ENCODE measurements at places on chromosomes 13 and 19.

GRCh38 chr13:27388241-27388640 lies 36.2 kb upstream of the GTF3A start:
- no peak for DNase-seq

DNA sequence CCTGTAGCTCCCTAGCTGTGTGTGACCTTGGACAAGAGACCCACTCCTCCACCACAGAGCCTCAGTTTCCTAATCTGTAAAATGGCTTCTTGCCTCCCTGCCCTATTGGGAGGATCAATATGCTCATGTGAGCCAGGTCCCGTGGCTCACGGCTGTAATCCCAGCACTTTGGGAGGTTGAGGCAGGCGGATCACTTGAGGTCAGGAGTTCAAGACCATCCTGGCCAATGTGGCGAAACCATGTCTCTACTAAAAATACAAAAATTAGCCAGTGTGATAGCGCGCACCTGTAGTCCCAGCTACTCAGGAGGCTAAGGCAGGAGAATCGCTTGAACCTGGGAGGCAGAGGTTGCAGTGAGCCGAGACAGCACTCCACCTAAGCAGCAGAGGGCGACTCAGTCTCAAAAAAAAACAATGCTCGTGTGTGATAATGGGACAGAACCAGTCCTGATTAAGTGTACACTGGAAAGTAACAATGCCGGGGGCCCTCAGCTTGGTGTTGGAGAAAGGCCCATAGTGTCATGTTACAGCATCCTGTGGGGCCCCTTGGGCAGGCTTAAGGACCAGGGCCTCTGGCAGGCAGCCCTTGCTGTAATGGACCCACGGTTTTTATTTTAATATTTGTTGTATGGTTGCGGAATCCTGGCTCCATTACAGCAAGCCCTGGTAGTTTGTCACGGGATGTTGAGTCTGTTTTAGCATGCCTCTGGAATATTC lies 6.8 kb downstream of the RPS11 start:
- peak; percentile 80 for DNase-seq

GRCh38 chr13:109096101-109096500 lies 466.7 kb downstream of the MYO16 start:
- DNase-seq = no peak

GRCh38 chr19:48678201-48678600 lies 5.4 kb upstream of the NTN5 start:
- no peak for DNase-seq

DNA sequence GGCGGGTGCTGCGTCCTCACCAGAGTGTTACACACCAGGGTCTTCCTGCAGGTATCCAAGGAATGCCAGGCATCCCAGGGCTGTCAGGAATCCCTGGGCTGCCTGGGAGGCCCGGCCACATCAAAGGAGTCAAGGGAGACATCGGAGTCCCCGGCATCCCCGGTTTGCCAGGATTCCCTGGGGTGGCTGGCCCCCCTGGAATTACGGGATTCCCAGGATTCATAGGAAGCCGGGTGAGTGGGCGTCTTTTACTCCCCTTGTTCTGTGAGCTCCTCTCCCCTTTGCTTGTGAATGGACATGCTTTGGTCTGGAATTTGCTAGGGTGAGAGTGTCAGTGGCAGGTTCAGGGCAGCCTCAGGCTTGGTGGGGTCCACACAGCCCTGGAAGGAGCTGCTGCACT lies 75.9 kb downstream of the RAB20 start:
- DNase-seq = peak; percentile 80

GRCh38 chr19:55231391-55232285 lies 3.1 kb upstream of the TMEM86B start:
- DNase-seq = no peak

DNA sequence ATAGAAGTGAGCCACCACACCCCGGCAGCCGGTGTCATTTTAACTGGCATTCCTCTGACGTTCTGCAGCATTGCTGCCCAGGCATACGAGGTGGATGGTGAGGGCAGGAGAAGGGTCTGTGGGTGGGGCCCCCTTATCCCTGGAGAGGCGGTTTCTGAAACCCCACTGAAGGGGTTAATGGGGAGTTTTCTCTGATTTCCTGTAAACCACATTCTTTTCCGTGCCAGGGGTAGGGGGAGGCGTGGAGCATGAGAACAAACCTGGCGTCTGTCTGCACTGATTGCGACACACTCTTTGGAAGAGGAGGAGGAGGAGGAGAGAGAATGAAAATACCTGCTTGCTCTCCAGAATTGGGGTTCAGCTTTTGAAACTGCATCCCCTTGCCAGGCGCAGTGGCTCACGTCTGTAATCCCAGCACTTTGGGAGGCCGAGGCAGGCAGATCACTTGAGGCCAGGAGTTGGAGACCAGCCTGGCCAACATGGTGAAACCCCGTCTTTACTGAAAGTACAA lies 2.7 kb upstream of the C3 start:
- peak; percentile 56 for DNase-seq

DNA sequence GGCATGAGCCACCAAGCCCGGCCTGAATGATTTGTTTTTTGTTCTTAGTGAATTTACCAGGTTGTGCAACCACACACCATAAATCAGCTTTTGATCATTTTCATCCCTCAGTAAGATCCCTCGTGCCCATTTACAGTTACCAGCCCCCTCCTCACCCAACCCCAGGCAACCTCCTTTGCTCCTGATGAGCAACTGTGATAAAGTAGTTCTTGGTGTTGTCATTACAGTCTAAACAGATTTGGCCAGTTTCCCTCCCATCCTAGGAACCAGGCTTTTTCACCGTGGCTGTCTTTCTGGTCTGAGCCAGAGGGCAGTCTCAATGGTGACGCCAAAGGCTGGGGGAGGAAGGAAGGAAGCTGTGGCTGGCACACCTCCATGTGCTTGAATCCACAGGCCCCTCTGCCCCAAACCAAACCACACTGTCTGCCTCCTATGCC lies 61.2 kb upstream of the WDFY2 start:
- DNase-seq = peak; percentile 53

- peak; percentile 42 for DNase-seq
Observed at GRCh38 chr19:39846678-39847486, 703 bp upstream of the FBL start.

DNA sequence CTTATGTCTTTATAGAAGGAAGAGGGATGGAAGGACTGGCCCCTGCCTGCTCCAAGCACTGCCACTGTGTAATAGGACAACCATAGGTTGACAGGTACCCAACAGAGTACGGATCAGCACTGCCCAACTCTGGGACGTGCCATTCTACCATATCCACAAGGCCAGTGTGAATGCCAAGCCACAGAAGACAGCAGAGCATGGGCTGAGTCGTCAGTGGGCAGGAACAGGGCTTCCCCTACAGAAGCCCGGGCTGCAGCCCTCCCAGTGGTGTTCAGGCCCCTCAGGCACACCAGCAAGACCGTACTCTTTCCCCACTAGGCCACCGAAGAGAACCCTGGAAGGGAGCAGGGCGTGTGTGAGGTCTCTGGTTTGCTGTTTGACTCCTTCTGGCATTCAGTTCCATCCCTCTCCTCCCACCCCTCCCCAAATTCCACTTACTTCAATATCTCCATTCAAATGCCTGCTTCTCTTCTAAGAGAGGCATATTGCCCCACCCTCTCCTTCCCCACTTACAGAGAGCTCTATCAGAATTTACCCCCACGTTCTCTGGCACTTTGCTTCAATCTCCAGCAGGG lies 209.4 kb downstream of the FOXO1 start:
- no peak for DNase-seq

- peak; percentile 43 for DNase-seq
Observed at GRCh38 chr19:8517551-8518442, 3.8 kb upstream of the ZNF414 start.

GRCh38 chr13:86121881-86122280 lies 322.7 kb upstream of the SLITRK6 start:
- no peak for DNase-seq

- DNase-seq = no peak
Observed at GRCh38 chr13:114145722-114146121, 13.3 kb upstream of the RASA3 start.

- no peak for DNase-seq
Observed at GRCh38 chr13:45542878-45543277, 72.7 kb downstream of the ERICH6B start.

DNA sequence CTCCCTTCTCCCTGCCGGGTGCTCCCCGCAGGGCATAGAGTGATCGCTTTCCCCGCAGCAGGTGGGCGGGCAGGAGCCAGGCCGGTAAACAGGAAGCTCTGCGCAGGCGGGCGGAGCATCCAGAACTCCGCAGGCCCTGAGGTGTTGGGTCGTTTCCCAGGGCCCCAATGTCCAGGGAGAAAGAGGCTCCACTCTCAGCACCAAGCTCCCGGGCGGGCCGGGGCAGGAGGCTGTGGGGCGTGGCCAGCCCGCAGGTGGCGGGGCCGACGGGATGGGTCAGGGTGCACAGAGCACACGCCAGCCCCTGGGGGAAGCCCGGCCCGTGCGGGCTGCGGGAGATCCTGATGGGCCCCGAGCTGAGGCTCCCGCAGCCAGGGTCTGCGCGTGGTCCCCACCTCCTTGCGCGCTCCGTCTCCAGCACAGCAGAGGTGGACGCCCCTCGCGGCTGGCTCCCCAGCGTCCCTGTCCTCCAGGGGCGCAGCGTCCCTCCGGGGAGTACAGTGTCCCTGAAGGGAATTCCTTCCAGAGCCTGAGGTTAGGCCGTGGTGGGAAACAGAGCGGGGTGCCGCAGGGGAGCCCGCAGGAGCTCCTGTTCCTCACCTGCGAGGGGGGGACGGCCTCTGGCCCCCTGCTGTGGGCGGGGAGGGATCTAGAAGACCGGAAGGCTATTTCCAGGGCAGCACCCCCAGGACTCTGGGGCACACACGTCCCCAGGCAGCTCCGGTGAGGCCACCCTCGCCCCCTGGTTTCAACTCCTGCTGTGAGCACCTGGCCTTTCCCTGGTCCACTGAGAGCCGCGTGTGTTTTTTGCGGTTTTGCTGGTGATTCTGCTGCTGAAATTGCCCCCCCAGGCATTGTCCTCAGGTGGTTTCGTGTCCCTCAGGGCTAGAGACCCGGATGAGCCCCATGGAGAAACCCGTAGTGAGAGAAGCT lies 12.2 kb downstream of the PIP5K1C start:
- no peak for DNase-seq

GRCh38 chr13:33110713-33111413 lies 94.6 kb downstream of the KL start:
- DNase-seq = peak; percentile 47

DNA sequence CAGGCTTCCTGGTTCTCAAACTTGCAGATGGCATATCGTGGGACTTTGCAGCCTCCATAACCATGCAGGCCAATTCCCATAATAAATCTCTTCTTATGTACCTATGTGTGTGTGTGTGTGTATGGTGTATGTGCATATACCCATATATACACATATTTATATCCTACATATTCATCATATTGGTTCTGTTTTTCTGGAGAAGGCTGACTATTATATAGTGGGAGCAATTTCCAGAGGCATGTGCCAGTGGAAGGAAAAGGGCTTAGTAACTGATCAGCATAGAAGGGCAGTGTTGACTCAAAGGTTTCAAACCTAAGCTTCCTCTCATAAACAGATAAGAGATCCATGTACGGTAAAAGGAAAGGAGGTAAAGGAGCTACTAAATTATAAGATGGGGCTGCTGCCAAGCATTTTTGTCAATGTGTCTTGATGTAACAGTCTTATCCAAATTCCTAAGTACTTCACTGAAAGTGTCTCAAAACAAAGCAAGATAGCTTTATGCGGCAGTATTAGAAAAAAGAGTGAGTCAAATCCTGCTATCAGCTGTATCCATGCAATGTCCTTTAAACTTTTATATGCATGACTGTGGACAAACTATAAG lies 432.1 kb downstream of the TBC1D4 start:
- DNase-seq = no peak

GRCh38 chr19:29796173-29796573 lies 15.6 kb upstream of the CCNE1 start:
- no peak for DNase-seq

GRCh38 chr13:27967736-27968315 lies 1.3 kb downstream of the CDX2 start:
- no peak for DNase-seq

- no peak for DNase-seq
Observed at GRCh38 chr19:55258476-55258827, 365 bp downstream of the PPP6R1 start.

- no peak for DNase-seq
Observed at GRCh38 chr19:1181606-1182005, 7.5 kb upstream of the SBNO2 start.

DNA sequence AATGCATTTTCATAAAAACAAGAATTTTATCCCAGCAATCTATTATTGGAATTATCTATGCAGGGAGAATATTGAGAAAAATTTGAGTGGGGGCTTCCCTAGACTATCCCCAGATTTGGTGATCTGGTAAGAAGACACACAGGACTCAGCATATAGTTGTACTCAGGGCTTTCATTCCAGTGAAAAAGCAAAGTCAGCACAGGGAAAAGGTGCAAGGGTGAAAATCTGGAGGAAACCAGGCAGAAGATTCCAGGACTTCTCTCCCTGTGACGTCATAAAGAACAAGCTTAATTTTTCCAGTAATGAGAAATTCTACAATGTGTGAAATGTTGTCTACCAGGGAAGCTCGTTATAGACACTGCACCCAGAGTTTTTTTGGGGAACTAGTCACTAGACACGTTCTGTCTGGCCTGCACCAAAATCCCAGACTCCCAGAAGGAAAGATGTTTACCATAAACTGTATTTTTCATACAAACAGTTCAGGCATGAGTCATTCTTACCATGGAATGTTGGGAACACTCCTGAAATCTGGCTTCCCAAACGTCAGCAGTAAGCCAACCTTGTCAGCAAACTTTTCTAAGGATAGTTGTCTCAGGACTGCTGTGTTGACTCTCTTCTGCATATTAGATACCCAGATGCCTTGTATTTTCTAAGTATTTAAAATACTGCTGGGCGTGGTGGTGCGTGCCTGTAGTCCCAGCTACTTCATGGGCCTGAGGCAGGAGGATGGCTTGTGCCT lies 107.4 kb downstream of the DNAJC3 start:
- DNase-seq = peak; percentile 87

- DNase-seq = no peak
Observed at GRCh38 chr13:114109641-114110041, 22.8 kb downstream of the RASA3 start.

GRCh38 chr19:27672309-27673047 lies 1540.5 kb downstream of the UQCRFS1 start:
- DNase-seq = no peak

GRCh38 chr13:28248080-28248479 lies 109.7 kb downstream of the PAN3 start:
- DNase-seq = no peak

- no peak for DNase-seq
Observed at GRCh38 chr13:31790992-31791391, 51.7 kb downstream of the RXFP2 start.

DNA sequence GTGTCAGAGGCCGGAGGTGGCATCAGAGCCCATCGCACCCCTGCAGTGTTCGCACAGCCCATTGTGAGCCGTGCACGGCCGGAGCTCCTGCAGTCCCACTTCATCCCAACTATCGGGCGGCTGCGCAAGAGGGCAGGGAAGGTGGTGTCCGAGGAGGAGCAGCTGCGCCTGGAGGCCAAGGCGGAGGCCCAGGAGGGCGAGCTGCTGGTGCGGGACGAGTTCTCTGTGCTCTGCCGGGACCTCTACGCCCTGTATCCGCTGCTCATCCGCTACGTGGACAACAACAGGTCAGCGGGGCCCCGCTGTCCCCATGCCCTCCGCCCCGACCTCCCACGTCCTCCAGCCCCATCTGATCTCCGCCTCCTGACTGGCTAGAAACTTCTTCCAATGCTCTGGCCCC lies 85.7 kb downstream of the RYR1 start:
- no peak for DNase-seq

Data from fibroblast of upper back skin (primary cell).